GM23248 (cell line): ENCODE measurements at places on chromosomes 1 and 21. TPM values are rescaled to one million over a fixed set of nuclear protein-coding genes. Genes with fewer than 3 reads are reported as not detected.
A peak's percentile ranks its signal among the peaks of the same experiment; 100 is the strongest.

ESPN gene
- total RNA-seq = not detected in 2 replicates

PMF1 gene
- 42.2 and 44.4 TPM in 2 replicates for total RNA-seq

BATF3 gene
- 0.86 and 1.4 TPM in 2 replicates for total RNA-seq

UTS2 gene
- total RNA-seq = not detected in 2 replicates

CYYR1 gene
- not detected in 2 replicates for total RNA-seq

DNA sequence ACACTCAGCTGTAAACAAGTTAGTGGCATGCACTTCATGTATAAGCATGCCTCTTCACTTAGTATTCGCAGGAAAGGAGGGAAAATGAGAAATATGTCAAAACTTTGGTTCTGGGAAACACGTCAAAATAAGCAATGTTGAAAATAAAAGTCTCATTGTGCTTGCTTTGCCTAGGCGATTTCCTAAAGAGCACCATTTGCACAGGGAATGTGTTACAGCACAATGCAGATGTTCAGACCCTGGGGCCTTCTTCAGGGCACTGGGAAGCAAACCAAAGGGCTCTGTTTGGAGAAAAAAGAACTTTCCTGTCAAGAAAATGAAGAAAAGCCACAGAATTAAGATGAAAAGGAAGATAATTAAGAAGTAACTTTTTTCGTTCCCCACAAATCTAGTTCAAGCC is 98.6 kb upstream of the PLD5 start:
- no peak for DNase-seq

DNA sequence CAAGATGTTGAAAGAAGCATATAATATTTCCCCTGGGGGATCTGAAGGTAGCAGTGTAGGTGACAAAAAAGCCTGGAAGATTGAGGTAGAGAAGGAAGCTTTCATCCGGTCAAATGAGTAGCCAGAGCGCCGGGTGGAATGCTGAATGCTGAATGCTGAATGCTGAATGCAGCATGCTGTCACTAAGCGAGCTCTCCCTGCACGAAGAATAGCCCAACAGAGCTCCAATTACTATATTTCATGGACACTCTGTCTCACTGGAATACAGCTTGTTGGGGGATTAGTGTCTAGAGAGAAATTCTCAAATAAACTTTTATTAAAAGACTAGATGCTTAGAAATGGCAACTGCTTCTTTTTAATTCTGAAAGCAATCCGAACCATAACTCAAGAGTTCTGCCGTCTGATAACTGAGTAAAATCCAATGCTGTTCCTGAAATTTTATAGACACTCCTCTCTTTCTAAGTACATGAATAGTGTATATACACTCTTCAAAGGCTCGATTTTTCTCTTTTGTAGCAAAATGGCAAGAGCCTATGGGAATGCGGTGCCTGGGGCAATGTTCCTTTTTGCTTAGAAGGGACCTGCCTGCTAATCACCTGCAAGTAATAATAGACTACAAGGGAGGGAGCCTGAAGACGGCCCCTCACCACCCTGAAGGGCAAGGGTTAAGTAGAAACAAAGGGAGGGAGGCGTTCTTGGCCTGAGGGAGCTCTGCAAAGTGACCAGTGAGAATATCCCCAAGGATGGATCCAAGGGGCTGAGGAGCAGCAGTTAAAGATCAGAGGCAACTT is 203.7 kb upstream of the ESRRG start:
- DNase-seq = no peak

DNA sequence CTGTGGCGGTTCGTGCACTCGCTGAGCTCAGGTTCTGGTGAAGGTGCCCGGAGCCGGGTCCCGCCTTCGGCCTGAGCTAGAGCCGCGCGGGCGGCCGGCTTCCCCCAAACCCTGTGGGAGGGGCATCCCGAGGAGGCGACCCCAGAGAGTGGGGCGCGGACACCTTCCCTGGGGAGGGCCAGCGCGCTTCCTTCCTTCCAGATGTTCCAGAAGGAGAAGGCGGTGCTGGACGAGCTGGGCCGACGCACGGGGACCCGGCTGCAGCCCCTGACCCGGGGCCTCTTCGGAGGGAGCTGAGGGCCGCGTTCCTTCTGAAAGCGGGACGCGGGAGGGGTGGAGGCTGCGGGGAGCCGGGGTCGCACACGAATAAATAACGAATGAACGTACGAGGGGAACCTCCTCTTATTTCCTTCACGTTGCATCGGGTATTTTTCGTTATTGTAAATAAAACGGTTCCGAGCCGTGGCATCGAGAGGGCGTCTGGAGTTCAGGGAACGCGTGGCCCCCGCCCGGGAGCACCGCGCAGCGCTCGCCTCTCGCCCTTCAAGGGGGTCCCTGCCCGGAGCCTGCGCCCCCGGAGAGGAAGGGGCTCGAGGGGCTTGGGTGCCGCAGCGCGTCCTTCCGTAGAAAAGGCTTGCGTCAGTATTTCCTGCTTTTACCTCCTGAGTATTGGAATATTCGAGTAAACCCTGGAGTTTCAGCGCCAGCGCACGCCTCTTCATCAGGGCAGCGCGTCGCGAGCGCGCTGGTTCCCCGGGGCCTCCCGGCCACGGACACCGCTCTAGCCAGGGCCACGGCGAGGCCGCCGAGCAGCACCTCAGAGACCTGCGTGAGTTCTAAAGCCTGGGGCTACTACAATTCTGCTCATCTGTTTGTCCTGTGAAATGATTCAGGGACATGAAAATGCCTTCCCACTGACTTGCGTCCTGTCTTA is 11.5 kb downstream of the YBEY start:
- peak; percentile 60 for DNase-seq

GRCh38 chr1:1398677-1399186 is 403 bp downstream of the CCNL2 start:
- DNase-seq = peak; percentile 49

- no peak for DNase-seq
These were observed 2.5 kb upstream of the PINK1 start for GRCh38 chr1:20630729-20631128.

- peak; percentile 89 for DNase-seq
These were observed 31.8 kb downstream of the SDCCAG8 start for GRCh38 chr1:243287652-243288051.

DNA sequence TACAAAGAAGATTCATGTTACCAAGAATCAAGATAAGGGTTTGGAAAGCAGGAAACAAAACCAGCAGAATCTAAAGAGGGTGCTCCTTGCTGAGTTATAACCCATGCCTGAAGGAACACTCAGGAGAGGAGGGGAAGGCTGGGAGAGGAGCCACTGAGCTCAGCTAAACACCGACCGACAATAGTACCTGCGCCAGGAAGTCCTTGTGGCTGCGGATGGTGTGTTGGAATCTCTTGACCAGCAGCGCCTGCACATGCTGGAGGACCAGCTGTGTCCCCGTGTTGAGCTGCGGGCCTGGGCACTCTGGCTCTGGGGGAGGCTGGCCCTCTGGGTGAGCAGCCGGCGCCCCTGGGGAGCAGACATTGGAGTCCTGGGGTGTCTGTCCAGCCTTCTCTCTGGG is 89.4 kb downstream of the ABCA4 start:
- no peak for DNase-seq

DNA sequence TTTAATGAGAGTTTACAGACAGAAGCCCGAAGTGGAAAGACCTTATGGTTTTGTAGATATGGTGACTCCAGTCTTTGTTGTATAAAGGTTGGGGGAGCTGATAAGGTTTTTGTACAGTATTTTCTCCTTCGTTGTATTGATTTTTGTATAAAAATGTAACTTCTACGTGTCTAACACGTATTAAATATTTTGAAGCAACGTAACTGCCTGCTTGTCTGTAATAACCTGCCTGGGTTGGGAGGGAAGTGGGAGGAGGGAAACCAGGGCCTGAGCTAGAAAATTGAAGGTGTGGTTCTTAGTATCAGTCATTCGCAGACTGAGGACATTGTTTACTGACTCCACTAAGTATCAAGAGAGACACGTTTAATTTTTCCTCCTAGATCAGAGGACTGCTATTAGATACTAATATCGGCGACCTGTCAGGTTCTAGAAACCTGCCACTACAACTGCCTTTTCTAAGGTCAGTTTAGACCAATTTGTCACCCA is 2.2 kb downstream of the IER5 start:
- DNase-seq = peak; percentile 54

- peak; percentile 62 for DNase-seq
These were observed 18.7 kb downstream of the HTR6 start for GRCh38 chr1:19683351-19683750.

DNA sequence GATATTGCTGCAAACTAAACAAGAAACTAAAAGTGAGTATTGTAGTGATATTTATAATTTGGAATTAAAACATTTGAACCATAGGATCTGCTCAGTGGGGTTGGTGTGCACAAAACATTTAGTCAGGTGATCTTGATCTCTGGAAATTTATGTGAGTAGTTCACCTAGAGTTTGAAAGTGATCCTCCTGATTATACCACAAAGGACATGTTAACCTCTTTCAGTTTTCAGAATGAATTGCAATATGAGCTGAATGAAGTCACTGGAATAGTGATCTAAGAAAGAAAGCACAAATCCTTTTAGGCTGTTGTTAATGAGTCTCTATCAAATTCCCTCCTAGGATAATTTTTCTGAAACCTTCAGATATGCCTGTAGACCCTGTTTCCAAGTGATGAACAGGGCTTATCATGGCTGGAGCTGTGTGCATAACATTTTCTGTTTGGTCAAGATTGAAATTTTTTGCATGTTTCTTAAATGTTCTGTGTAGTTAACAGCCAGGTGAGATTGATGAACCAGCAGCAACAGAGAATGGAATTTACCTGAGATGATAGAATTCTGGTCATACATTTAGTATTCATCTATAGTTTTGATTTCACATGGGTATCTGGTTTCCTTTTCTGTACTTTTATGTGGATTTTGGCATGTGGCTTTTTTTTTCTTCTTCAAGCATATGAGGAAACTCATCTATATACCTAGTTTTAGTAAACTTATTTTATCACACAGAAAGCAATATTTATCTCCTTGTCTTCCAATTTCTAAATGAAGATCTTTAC is 25.5 kb downstream of the CDC14A start:
- no peak for DNase-seq

GRCh38 chr1:116502671-116503314 is 68.0 kb downstream of the CD58 start:
- DNase-seq = no peak

DNA sequence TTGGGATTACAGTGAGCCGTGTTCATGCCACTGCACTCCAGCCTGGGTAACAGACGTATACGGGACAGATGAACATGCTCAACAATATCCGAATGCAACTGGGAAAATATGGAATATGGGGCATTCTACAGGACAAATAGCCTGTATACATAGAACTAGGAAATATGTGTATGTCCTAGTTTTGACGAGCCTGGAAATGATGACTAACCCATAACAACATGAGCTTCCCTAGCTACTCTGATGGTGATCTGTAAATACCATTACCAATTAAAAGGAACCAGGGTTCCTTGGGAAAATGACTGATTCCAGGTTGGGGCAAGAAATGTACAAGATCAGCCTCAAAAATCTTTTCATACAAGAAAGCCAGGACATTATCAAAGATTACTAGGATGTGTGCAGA is 42.8 kb upstream of the ARTN start:
- DNase-seq = peak; percentile 40

DNA sequence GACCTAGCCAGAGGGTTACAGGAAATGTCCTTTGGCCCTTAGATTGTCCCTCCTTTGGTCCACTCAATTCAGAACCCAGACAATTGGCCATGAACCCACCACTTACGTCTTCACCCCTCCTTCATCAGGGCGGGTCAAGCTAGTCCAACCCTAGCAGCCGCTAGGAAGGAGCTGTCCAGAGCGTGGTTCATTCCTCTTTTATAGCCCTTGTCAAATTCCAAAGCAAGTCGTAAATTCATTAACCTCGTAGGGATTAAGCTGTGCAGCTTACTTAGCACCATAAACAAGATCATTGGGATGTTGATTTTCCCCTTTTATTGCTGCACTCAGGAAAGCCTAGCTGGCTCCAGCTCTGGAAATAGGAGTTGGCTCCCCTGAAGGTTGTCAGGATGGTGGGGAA is 90.1 kb downstream of the TMEM53 start:
- DNase-seq = no peak

GRCh38 chr1:33361532-33362235 is 40.8 kb upstream of the A3GALT2 start:
- DNase-seq = no peak
